Tibial artery (tissue), 4 donors: ENCODE measurements at places on chromosomes 12 and 14.

GRCh38 chr14:96634481-96634880 lies 132.3 kb downstream of the PAPOLA start:
- H3K4me3 ChIP-seq: no peak overlapping the region
- H3K27me3 ChIP-seq: no peaks in the 10 kb centered on the region
- H3K4me1 ChIP-seq: no peaks in the 10 kb centered on the region
- DNase-seq: no peak
- H3K27ac ChIP-seq: no peak overlapping the region

- no peak for DNase-seq
- H3K27me3 ChIP-seq: no peaks in the 10 kb centered on the region
These were observed 3.8 kb downstream of the PZP start for GRCh38 chr12:9204380-9204779.

DNA sequence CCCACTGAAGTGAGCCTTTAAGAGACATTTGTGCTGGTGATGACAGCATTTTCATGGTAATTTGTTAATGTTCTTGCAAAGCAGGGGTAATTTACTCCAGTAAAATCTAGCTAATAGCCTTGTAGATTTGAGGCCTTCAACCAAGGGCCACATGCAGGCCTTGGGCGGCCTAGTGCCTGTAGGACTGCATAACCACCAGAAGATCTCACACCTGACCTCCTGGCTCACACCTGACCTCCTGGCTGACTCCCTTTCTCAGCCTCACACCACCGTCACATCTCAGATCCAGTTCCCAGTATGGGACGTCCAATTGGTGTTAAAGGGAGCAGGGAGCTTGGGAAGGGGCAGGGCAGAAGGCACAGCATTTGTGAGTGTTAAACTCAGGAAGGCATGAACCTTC lies 26.9 kb downstream of the C12orf42 start:
- no peak for DNase-seq
- no peaks in the 10 kb centered on the region for H3K27me3 ChIP-seq

DNA sequence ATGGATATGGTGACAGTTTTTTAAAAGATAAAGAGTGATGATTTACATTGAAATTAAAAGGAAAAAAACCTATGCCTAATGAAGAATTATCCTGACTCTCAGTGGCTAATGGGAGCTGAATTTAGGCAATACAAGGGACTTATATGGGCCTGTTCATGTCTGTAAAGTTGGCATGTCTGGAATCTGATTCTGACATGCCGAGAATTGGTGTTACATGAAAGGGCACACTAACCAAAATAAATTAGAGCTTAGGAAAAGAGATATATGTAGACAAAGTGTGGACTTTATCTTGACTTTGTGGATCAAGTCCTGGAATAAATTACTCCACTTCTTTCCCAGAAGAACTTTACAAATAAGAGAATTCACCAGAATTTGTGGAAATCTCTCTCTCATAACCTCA lies 1.1 kb downstream of the TDG start:
- DNase-seq: no peak
- H3K4me1 ChIP-seq: peaks cover 63% of the 10 kb centered on the region
- H3K36me3 ChIP-seq: peaks cover 9% of the 10 kb centered on the region
- H3K27me3 ChIP-seq: no peaks in the 10 kb centered on the region
- peak overlapping the region; percentile 97 for H3K27ac ChIP-seq

GRCh38 chr12:123899368-123899767 lies 73.3 kb downstream of the CCDC92 start:
- no peaks in the 10 kb centered on the region for H3K4me1 ChIP-seq
- H3K4me3 ChIP-seq: no peak overlapping the region
- no peaks in the 10 kb centered on the region for H3K27me3 ChIP-seq
- DNase-seq: no peak
- no peak overlapping the region for H3K27ac ChIP-seq

DNA sequence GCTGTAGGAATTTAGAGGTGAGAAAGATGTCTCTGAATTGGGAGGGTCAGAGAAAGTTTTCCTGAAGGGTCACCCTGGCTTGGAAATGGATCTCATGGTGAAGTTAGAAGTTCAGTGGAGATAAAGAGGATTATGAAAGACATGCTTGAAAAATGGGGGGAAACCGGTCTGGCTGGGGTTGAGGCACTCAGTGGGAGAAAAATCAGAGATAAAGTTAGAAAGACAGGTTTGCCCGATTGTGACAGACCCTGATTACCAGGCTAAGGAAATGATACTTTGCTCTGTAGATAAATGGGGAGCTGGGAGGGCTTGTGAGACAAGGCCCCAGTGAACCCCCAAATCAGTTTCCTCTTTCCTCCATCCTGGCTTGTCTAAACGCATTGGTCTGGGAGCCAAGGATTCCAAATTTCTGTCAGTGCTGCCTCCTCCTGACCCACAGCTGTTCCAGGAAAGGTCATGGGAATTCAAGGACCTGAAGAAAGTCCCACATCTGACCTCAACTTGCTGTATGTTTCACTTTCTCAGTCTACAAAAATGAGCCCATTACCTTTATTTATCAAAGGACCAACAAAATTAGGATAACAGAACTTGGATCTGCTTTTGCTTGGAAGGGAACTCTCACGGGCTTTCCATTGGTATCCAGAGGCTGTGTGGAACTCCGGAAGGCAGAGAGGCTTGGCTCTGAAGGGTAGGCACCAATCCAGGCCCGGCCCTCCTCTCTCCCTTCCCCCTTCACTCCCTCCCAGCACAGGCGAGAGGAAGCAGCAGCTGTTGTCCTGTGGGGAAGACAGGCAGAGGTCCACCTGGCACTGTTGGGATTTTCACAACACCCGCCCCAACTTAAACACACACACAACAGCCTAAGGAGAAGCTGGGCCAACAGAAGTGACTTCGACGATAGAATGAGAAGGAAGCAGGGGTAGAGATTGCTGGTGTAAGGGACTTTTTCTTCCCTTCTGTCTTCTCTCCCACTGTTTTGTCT lies 3.4 kb upstream of the RNASE7 start:
- no peaks in the 10 kb centered on the region for H3K36me3 ChIP-seq
- peaks cover 8% of the 10 kb centered on the region for H3K27me3 ChIP-seq
- no peak overlapping the region for H3K4me3 ChIP-seq
- peak; percentile 91 for DNase-seq
- H3K27ac ChIP-seq: peak overlapping the region; percentile 75

DNA sequence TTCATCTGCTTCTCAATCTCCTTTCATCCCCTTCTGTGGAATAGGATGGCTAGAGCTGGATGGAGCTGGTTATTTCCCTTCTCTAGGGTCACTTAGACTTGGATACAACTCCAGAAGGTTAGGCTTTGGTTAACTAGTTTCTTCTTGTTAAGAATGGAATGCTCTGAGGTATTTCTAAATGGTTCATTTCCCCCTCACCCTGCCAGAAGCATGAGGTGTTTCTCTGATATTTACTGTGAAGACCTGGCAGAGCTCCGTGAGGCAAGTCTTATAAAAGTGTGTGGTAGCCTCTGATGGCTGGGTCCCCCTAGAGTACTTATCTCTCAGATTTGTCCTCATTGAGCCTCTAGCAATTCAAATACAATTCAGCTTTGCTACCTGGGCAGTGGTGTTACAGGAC lies 207.9 kb downstream of the SLC16A7 start:
- no peaks in the 10 kb centered on the region for H3K27me3 ChIP-seq
- DNase-seq: no peak
- H3K27ac ChIP-seq: peak overlapping the region; percentile 63
- H3K4me1 ChIP-seq: peaks cover 9% of the 10 kb centered on the region
- no peaks in the 10 kb centered on the region for H3K36me3 ChIP-seq

DNA sequence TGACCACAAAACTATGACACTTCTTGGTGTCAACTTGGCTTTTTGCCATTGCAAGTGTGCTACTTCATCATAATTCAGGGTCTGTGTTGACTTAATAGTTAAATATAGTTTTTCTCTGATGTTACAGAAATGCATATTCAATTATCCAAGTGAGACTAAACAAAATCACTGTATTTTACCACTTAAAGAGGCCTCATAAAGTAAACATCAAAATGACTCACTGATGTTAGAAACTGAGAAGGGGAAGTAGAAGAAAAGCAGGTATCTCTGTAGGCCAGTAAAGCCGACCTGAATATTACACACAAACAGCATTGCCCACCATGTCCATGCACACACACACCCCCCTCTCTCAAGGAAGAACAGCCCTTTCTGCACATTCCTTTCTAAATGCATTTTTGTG lies 55.4 kb downstream of the RPAP3 start:
- no peak for DNase-seq
- H3K27me3 ChIP-seq: no peaks in the 10 kb centered on the region
- H3K27ac ChIP-seq: no peak overlapping the region
- no peaks in the 10 kb centered on the region for H3K4me1 ChIP-seq

GRCh38 chr12:95205016-95205624 lies 12.1 kb downstream of the FGD6 start:
- H3K27ac ChIP-seq: peak overlapping the region; percentile 49
- no peak overlapping the region for H3K4me3 ChIP-seq
- no peaks in the 10 kb centered on the region for H3K4me1 ChIP-seq
- H3K27me3 ChIP-seq: no peaks in the 10 kb centered on the region

- peaks cover 53% of the 10 kb centered on the region for H3K27me3 ChIP-seq
- no peaks in the 10 kb centered on the region for H3K36me3 ChIP-seq
- no peak overlapping the region for H3K4me3 ChIP-seq
- peak; percentile 48 for DNase-seq
- peaks cover 13% of the 10 kb centered on the region for H3K4me1 ChIP-seq
- H3K27ac ChIP-seq: no peak overlapping the region
These were observed 116.6 kb upstream of the C14orf180 start for GRCh38 chr14:104462651-104463630.
